LNCaP clone FGC (cell line): ENCODE measurements at places on chromosomes 13 and 19.

DNA sequence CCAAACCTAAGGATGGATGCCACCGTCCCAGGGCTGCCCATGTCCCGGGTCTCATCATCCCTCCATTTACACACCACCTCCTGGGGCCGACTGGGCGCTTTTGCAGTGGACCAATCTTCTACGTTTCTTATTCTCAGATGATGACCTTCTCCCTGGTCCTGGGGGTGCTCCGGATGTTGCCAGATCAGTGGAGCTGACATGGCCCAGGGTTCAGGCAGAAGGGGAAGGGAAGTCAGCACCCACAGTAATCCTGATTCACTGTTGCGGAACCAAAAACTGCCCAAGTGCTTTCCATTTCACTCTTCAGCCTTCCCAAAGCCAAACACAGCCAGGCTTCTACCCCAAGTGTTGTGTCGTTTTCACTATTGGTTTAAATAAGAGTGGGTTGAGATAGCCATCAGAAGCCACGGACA, 29.8 kb downstream of the RAB20 start:
- no peak for DNase-seq

DNA sequence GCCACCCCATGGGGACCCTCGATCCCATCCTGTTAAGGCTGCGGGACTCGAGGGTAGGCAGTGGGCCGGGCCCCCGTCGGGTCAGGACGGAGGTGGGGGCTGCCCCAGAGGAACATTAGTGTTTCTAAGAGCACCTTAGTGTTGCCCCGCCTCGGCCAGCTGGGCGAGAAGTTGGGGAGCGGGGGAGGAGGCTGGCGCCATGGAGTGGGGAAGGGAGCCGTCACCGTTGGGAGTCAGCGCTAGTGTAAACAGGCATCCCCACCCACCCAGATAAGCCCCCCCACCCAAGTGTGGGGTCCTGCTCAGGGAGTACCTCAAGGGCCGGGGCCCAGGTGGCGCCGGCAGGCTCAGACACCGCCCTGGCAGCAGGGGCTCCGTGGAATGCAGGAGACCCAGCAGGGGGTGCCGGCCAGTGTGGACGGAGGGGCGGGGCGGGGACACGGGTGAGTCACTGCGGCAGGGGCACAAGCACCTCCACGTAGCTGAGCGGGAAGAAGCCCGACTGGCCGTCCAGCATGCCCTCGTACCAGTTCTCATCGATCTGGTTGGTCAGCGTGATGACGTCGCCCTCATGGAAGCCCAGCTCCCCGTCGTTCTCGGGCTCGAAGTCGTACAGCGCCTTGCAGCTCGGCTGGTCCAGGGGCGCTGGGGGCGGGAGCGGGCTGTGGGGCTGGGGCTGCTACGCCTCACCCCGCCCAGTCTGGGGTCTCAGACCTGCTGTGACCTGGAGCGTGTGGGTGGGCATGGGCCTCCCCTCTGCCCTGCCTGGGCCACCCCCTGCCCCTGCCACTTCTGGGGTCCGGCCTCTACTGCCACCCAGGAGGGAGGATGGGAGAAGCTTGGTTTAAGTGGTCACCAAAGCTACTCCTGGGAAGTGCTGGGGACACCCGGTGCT, 18.0 kb downstream of the MPND start:
- no peak for DNase-seq

DNA sequence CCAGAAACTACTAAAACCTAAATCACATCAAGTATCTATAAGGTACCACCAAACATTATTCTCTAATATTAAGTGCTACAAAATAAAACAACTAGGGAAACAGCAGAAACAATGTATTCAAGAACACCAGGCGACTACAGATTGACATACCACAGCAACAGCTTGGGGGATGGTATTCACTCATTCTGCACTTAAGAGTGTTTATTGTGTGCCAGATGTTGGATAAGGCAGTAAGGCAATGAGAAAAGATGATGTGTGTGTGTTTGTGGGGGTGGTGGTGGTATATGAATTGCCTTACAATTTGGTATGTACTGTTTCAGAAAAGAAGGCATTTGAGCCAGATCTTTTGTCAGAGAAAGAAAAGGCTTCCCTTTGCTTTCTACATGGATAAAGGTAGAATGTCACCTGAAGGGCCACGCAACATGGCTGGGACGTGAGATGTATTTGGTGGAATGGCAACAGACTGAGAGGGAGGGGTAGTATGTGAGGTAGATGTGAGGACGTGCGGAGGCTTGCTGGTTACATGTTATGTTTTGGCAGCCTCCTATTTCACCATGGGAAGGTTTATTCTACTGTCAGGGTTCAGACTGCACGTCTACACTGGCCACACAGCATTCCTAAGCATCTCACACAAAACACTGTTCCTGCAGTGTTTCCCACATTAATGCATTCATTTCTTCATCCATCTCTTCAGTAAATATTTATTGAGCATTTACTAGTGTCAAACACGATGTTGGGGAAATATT, 300.7 kb downstream of the KLF12 start:
- no peak for DNase-seq

DNA sequence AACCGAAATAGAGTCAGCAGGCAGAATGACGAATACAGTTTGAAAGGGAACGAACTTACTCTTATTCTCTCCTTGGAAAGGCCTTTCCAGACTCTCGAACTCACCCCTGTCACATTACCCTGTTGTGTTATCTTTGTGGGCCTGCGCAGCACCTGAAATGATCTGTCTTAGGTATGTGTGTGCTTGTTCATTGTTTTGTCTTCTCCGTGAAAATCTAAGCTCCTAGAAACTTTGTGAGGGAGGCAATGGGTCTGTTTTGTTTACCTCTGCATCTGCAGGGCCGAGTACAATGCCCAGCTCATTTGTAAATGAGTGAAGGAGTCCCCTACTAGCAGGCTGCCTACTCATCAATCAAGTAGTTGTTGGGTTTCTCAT, 19.6 kb downstream of the HMGB1 start:
- no peak for DNase-seq

- no peak for DNase-seq
These were observed 28.3 kb downstream of the SMAD9 start for GRCh38 chr13:36891752-36892151.

DNA sequence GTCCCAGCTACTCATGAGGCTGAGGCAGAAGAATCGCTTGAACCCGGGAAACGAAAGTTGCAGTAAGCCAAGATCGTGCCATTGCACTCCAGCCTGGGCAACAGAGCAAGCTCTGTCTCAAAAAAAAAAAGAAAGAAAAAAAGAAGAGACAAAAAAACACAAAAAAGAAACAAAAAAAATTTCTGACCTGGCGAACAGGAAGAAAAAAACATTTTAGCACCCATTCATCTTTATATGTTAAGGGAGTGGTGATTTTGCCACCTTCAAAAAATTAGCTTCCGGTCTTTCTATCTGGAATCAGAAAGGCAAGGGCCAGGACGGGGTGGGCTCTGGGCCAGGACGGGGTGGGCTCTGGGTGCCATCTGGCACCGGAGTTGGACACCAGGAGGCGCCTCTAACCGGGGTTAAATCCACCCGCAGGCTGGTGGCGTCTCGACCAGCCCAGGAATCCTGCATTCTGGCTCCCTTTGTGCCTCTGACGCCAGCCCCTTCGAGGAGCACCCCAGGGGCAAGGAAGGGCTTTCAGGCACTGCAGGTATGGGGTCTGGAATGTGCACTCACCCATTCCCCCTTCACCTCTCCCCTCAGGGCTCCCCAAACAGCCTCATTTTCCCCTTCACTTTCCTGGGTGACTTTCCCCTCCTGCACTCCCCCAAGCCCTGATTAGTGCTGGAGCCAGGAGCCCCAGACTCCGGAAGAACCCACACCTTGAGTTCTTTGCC, 10.4 kb upstream of the ZSWIM4 start:
- DNase-seq: no peak

DNA sequence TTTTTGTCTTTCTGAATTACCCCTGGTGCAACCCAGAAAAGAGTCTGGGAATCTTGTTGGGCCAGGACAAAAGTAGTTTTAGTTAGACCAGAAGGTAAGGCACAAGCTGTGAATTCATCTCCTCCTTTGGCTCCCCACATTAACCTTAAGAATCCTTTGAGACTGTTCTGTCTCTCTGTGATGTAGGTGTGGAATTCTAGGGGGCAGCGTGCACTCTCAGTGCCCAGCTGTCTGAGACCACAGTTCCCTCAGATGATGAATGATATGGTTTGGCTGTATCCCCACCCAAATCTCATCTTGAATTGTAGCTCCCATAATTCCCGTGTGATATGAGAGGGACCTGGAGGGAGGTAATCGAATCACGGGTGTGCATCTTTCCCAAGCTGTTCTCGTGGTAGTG, 43.9 kb downstream of the ZNF506 start:
- DNase-seq: no peak

- DNase-seq: no peak
These were observed 24.6 kb upstream of the TEX29 start for GRCh38 chr13:111295886-111296285.

- DNase-seq: no peak
These were observed 774 bp downstream of the GGN start for GRCh38 chr19:38386971-38387549.

GRCh38 chr13:50365408-50366391, 350.5 kb downstream of the KCNRG start:
- peak; percentile 91 for DNase-seq
